ENCODE measurements at places on chromosomes 1 and 21.

GRCh38 chr21:43944078-43944633 is 68.0 kb upstream of the TRAPPC10 start:
- DNase-seq: no peak

DNA sequence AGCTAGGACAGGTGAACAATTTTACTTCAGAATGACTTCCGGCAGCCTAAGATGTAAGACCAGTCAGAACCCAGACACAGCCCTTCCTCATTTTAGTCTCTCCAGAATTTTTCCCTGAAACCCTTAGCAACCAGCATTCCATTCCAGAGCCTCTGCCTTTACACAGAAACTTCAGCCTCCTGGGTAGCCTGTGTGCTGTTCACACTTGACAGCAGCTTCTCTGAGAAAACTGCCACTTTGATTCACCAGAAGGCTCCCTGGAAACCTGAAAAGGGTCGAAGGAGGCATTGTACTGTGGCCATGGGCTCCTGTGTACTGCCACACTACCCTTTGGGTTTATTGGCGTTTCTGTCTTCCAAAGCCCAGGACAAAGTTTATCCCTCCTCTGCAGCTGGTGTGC is 17.4 kb downstream of the HYI start:
- no peak for DNase-seq

DNA sequence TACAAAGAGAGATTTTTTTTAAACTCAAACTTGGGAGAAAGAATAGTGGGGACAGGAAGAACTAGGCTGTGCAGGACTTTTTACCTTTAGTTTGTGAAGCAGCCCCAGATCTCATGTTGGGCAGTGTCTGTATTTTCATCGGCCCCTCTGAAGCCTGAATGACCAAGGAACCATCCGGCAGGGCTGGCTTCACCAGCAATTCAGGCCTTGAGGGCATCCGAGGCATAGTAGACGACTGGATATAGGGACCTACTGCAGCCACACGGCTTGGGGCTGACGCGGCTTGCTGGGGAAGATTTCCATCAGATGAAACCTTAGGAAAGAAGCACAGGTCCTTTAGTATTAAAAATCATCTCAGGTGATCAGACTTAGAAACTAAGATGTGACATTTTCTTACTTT is 43.7 kb downstream of the TP53BP2 start:
- DNase-seq: no peak

GRCh38 chr1:71618766-71619530 is 538.1 kb upstream of the ZRANB2 start:
- DNase-seq: no peak

GRCh38 chr1:109253803-109254620 is 4.7 kb downstream of the CELSR2 start:
- no peak for DNase-seq

DNA sequence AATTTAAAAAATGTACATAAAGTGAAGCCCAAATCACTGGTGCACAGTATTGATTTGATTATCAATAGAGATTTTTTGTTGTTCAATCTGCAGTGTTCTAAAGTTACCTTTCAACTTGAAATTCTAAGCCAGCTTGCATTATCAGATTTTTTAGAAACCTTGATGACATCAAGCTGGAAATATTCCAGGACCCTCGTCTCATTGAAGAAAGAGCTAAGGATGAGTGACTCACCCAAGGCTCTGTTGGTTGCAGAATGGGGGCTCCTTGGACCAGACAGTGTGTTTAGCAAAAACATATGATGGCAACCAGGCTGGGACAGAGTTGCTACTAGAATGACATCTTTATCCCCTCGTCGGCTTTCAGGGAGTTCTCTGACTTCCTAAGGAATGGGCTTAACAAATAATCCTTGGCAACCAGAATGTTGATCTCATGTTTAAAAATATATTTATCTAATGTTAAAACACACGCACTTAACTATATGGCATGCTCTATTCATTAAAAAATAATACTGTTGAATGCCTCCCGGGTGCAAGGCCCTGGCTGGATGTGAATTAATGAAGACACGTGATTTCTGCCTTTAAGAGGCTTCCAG is 79.7 kb downstream of the RUNX3 start:
- DNase-seq: no peak

- DNase-seq: no peak
Measured at GRCh38 chr1:163774978-163775620, 453.3 kb downstream of the NUF2 start.

Data from stimulated activated CD4-positive, alpha-beta T cell treated with anti-CD3 and anti-CD28 coated beads, TNF-alpha, amount 100 ng/mL, for 48 hours (primary cell).